CD4-positive, alpha-beta T cell (primary cell): ENCODE measurements at places on chromosomes 1 and 21. TPM values are rescaled to one million over a fixed set of nuclear protein-coding genes. Genes with fewer than 3 reads are reported as not detected.

CTBS gene
- total RNA-seq = 19.4 TPM

PODN gene
- not detected for total RNA-seq

SELE gene
- not detected for total RNA-seq

KCNH1 gene
- total RNA-seq = not detected

FDPS gene
- total RNA-seq = 44.0 TPM

SPAG17 gene
- not detected for total RNA-seq

GUCA2A gene
- not detected for total RNA-seq

PAFAH2 gene
- total RNA-seq = 8.1 TPM

EPHB2 gene
- 0.08 TPM for total RNA-seq

ZNF593 gene
- total RNA-seq = 6.6 TPM

PDZK1IP1 gene
- total RNA-seq = not detected

PHF13 gene
- 4.9 TPM for total RNA-seq

SOD1 gene
- total RNA-seq = 158 TPM

SMCP gene
- total RNA-seq = not detected

KIAA1614 gene
- 0.20 TPM for total RNA-seq

LCA5L gene
- not detected for total RNA-seq

PIGM gene
- 2.2 TPM for total RNA-seq

TSPEAR gene
- not detected for total RNA-seq

IVL gene
- not detected for total RNA-seq

TCHH gene
- not detected for total RNA-seq

HPCA gene
- total RNA-seq = not detected

S100A7A gene
- not detected for total RNA-seq

TRIM63 gene
- not detected for total RNA-seq

MAP3K21 gene
- total RNA-seq = 0.99 TPM

VAV3 gene
- 5.5 TPM for total RNA-seq

KRTAP21-2 gene
- not detected for total RNA-seq

CFAP57 gene
- total RNA-seq = not detected

AGPAT3 gene
- 43.4 TPM for total RNA-seq

C1orf116 gene
- total RNA-seq = 0.25 TPM

OR2T2 gene
- total RNA-seq = not detected

C4BPA gene
- not detected for total RNA-seq

TSTD1 gene
- 38.0 TPM for total RNA-seq

FAM163A gene
- total RNA-seq = 0.17 TPM

TDRD10 gene
- not detected for total RNA-seq

CDK11A gene
- total RNA-seq = 206 TPM

RUNX3 gene
- total RNA-seq = 209 TPM

ADCY10 gene
- 0.11 TPM for total RNA-seq

ZBTB18 gene
- total RNA-seq = 59.9 TPM

TRIM17 gene
- 0.73 TPM for total RNA-seq

JAM2 gene
- total RNA-seq = not detected

CLCA1 gene
- not detected for total RNA-seq

SELL gene
- 216 TPM for total RNA-seq

OR2T5 gene
- not detected for total RNA-seq
